ENCODE measurements at places on chromosomes 3 and 15.

GRCh38 chr3:77524463-77524862 is 484.6 kb downstream of the ROBO2 start:
- no peak for DNase-seq

GRCh38 chr3:17261627-17262369 is 377.0 kb downstream of the PLCL2 start:
- no peak for DNase-seq

DNA sequence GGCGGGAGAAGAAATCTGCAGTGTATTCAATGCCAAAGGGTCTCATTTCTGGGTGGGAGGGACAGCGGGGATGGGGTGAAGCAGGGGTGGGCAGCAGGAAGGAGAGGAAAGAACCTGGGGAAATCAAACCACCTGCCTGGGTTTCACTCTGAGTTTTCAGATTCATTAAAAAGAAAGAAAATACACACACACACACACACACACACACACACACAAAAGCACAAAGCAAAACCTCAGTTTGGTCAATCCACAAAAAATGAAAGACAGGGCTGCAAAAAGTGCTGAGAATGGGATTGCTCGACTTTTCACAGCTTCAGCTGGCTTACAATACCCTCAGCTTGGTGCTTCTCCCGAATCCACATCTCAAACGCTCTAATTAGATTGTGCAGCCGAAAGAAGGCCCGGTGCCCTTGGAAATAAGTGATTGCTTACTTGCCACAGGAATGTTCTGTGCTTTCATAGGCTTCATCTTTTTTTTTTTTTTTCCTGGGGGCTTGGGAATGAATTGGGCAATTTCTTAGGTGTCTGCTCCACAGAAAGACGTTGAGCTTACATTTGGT is 370.5 kb downstream of the RORA start:
- DNase-seq: no peak

DNA sequence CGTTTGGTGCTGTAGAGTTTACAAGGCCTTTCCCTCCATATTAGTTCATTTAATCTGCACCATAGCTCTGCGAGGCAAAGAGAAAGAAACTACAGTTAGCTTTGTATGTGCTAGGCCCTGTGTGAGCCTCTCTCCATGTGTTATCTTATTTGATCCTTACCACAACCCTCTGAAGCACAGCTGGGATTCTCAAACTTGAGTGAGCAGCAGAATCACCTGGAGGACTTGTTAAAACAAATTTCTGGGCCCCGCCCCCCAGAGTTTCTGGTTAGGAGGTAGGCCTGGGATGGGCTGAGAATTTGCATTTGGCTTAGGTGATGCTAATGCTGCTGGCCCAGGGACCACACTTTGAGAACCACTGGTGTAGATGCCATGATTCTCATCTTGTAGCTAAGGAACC is 12.3 kb downstream of the CA12 start:
- DNase-seq: no peak

DNA sequence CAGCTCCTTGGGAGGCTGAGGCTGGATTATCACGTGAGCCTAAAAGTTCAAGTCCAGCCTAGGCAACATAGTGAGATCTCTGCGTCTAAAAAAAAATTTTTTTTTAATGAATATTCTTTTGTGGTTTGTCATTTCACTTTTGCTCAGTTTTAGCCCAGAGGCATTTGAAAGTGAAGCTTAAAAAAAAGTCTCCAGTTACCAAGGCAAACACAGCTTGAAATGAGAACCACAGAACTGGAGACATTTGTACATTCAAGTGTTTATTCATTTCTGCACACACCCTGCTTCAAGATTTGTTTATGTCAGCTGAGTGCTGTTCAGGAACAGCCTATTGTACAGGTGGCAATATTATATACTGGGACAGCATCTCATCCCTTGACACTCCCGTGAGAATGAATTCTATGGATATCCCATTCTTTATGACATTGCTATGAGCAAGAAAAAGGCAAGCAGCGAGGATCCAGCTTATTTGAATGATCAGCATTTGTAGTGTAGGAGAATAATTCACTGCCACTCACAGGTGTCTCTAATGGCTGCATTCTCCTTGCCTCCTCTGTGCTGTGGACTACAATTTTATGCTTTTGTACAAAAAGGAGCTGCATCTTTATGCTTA is 444.8 kb upstream of the GRM7 start:
- DNase-seq: no peak

DNA sequence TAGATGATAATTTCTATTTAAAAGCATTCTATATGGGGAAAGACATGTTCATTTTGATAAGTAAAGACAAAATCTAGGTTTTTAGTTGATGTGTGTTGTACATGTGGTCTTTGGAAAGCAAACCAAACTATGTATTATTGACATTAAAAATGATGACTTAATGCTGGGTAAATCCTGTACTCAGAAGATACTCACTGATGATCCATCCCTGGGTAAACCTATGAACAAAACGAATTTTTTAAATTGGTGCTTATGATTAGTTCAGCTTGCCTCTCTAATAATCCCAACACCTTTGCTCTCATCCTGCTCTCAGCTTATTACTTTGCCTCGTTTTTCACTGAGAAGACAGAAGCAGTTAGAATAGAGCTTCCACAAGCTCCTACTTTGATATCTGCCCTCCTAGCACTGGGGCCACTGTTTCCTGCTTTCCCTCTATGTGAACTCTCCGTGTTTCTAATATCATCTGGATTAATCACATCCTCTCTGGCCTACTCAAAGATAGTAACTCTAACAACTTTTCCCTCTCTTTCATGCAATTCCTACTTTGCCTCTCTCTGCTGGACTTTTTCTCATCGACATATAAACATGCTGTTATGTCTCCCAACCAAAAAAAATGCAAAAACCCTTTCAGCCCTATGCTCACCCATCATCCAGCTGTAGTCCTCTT is 29.3 kb downstream of the RARRES1 start:
- DNase-seq: no peak

DNA sequence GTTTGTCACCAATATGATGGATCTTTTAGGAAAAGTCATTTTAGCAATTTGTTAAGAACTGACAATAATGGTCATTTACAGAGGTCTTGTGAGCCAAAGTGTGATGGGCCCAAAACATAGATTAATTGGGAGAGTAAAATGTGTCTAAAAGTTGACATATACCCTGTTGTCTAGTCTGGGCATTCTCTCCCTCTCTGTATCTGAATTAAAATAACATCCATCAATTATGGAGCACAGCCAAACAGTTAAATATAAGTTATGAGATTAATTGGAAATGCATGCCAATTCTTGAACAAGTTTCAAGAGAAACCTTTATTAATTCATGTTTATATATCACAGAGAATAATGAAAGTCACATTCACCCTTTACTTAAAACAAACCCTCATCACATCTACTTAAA is 13.6 kb upstream of the NANOGP8 start:
- no peak for DNase-seq

DNA sequence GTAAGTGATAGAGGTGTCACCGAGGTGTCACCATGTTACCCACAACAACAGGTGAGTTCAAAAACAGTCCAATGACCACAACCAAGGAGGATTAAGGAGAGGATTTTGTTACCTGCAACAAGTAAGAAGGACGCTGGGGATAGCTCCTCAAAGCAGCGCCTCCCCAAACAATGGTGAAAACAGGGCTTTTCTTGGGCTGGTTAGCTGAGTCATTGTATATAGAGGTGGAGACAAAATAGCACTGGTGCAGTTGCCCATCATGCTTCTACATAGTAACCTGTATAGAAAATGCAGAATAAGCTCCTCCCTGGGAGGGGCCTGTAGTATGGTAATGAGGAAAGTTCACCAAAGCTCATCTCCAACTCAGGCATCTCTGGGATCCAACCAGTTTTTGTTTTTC is 116.9 kb upstream of the EIF1B start:
- no peak for DNase-seq

- peak; percentile 21 for DNase-seq
Observed at GRCh38 chr3:183515968-183516851, 39.3 kb downstream of the KLHL6 start.

- no peak for DNase-seq
Observed at GRCh38 chr3:83740504-83740903, 1218.3 kb upstream of the CADM2 start.

GRCh38 chr3:177658354-177658753 is 461.1 kb upstream of the TBL1XR1 start:
- DNase-seq: no peak

- no peak for DNase-seq
Observed at GRCh38 chr15:42691308-42691707, 45.6 kb downstream of the CDAN1 start.

DNA sequence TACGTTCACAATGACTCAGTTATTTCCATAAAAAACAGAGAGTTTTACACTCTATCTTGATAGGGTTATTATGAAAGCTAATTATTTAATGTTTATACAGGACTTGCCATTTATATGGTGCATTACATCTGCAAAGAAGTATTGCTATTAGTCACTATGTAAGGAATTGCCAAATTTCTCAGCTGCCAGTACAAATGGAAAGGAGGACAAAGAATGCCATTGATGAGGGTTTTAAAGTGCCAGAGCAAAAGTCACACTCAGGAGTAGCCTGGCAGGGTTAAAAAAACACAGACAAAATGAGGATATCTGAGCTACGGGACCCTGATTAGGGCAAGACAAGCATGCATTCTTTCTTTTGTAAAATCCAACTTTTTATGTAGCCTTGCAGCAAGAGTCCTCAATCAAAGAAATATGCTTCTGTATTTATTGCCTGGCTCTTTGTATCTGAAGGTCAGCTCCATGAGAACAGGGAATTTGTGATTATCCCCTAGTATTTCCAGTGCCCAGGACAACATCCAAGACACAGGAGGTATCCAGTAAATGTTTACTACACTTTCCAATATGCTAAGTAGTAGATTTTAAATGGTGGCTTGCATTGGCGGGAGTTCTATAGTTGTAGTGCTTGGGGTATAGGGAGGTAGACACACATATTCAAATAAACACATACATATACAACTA is 1013.6 kb downstream of the ROBO1 start:
- DNase-seq: no peak

- no peak for DNase-seq
Observed at GRCh38 chr15:92934716-92935115, 34.6 kb downstream of the CHD2 start.

DNA sequence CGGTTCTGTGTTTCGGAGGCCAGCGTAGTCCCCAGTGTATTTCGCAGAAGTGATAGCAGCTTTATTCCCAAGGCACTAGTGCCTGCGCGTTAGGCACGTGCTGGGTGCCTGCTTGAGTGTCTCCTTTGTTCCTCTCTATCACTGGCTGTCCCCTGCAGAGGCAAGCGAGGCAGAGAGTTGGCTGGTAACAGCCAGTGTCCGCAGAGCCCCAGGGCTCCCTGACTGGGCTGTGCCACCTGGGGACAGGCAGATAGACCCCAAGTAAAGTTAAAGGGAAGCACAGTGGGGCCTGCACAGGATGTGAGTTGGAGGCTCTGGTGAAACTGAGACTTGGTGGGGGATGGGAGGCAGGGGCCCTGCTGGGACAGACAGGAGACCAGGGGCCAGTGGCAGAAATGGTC is 50.7 kb downstream of the APBA2 start:
- no peak for DNase-seq
